Stimulated activated CD8-positive, alpha-beta memory T cell treated with anti-CD3 and anti-CD28 coated beads, Interleukin-4, amount 100 ng/mL, for 48 hours (primary cell): ENCODE measurements at places on chromosomes 16 and 17.
A peak's percentile ranks its signal among the peaks of the same experiment; 100 is the strongest.

DNA sequence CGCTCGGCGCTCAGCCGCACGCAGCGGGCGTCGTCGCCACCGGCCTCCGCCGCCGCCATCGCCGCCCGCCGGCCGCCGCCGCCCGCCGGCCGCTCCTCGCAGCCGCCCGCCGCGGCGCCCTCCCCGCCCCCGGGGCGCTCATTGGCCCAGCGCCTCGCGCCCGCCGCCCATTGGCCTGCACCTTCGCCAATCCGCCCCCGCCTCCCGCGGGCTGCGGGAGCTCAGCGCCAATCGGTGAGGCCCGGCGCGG, at the start of gene PGP:
Gene PGP (minus strand): TSS at position 122 of the 250 bp plus-strand sequence. CDS start 63 bp downstream, at position 59.
- no peak for DNase-seq

DNA sequence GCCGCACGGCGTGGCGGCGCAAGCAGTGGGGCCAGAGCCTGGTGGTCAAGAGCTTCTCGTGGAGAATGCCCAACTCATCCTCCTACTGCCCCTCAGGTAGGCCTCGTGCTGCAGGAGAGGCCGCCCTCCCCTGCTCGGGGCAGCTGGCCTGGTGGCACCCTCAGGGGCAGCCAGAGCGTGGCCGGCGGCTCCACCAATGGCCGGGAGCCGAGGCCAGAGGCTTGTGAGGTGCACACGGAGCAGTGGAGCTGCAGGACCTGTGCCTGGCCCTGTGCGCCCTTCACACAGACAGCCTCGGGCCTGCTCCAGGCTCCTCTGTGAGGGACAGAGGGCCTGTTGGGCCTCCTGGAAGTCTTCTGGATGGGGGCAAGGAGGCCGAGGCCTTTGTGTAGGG, 85.5 kb downstream of the NPIPB11 start:
- no peak for DNase-seq

- DNase-seq: no peak
Measured at GRCh38 chr17:29495011-29495410, 71.8 kb downstream of the ABHD15 start.

GRCh38 chr17:76492989-76493501, 8.2 kb downstream of the RHBDF2 start:
- peak; percentile 69 for DNase-seq

DNA sequence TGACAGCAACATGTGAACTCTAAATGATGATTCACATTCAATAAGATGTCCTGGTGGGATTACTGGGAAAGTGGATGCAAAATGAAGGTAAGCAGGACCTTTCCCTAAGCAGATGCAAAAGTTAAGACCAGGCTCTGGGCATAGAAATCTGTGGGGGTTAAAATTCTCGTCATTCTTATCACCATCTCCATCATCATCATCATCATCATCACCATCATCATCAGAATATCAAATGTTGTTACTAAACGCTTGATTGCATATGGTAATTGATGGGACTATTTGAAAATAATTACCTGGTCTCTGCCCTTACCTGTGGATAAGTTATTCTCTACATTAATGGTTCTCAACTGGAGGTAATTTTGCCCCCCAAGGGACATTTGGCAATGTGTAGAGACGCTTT, 41.9 kb upstream of the TMEM132E start:
- no peak for DNase-seq

- no peak for DNase-seq
Measured at GRCh38 chr17:72829883-72830282, 262.6 kb downstream of the SLC39A11 start.

- DNase-seq: no peak
Measured at GRCh38 chr17:50146927-50147665, 3.4 kb downstream of the PPP1R9B start.

DNA sequence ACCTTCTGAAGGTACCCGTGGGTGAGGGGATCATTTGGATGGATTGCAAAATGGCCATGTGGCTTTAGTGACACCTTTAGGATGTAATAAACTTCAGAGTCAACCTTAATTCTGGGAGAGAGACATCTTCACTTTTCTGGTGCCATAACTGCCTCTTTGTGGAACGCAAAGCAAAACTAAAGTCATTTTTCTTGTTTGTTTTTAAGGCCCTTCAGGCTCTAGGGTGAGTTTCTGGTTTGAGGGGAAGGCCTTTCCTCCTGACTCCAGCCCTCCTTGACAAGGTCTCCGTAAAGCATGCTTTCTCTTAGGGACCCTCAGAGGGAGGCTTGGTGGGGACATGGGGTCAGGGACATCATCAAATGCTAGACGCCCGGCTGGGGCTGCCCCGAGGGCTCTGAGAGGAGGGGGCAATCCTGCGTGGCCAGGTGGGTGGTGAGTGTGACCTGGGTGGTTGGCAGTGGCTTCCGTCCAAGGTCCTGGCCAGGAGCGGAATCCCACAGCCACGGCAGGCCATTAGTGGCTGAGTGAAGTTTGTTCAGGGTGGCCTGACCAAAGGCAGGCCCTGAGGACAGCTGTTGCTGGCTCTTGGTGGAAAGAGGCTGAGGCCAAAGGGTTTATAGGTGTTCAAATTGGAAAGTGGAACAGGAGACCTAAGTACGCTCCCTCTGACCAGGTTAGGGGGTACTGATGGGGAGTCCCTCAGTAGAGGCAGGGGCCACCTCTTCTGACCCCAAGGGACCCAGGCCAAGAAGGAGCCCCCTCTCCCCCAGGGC, 112.2 kb downstream of the METRNL start:
- DNase-seq: peak; percentile 18

GRCh38 chr17:80363120-80363515, 51.8 kb upstream of the ENDOV start:
- no peak for DNase-seq

DNA sequence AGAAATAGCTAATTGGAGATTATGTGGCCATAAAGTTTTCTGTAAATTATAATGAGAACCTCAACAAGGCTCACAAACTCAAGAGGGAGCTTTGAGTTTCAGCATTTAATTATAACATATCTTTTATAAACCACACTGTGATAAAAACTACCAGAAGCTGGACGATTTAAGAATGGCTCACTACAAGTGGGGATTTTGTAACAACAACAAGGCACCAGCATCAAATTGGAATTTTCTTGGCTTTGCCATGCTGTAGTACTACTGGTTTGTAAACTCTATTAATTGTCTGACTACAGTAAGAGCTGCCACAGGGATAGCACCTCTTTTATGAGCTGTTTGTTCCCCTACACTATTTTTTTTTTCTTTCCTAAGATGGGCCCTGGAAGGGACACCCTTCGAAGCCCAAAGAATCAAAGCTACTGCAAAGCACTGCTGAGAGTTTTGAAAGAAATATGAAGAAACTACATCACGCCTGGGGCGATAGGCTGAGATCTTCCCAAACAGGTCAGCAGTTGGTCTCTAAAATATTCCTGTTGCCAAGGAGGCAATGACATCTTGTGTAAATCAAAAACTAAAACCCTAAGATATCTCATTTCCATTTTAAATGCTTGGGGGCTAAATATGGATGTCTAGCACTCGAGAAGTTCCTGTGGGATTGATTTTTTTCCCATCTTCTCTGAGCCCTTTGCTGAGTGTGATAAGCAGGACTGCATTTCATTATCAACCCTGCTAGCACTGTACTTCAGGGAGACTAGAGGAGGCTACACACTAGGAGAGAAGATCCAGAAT, 40.9 kb downstream of the SKAP1 start:
- DNase-seq: no peak

GRCh38 chr17:80877729-80878303, 113.8 kb upstream of the CHMP6 start:
- DNase-seq: no peak
